Right ventricle myocardium inferior (tissue), 1 donor: ENCODE measurements at places on chromosomes 1 and 21.

GRCh38 chr1:196059210-196059609, 549.0 kb downstream of the KCNT2 start:
- no peak for DNase-seq

DNA sequence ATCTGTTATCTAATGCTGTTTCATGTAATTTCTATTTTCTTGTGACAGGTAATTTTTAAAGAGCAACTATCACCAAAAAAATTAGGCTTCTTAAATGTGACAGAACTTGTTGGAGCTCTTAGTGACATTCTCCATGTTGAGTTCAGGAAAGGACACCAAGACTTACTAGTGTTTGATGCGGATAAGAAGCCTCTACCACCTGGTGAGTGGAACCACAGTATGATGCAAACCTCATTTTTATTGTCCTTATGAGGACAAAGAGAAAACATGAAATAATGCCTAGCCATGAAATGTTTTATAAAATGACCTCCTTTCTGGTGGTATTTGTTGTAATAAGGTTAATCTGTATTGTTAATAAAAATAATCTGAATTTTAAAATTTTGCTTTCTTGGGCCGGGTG, 39.1 kb downstream of the TDRD5 start:
- DNase-seq, result no peak

- DNase-seq, result no peak
These were observed 30.7 kb downstream of the PGM1 start for GRCh38 chr1:63623952-63624351.

GRCh38 chr1:57072401-57073110, 106.7 kb upstream of the C8B start:
- DNase-seq, result no peak

- DNase-seq, result no peak
These were observed 600.7 kb upstream of the USP24 start for GRCh38 chr1:55815745-55816455.

DNA sequence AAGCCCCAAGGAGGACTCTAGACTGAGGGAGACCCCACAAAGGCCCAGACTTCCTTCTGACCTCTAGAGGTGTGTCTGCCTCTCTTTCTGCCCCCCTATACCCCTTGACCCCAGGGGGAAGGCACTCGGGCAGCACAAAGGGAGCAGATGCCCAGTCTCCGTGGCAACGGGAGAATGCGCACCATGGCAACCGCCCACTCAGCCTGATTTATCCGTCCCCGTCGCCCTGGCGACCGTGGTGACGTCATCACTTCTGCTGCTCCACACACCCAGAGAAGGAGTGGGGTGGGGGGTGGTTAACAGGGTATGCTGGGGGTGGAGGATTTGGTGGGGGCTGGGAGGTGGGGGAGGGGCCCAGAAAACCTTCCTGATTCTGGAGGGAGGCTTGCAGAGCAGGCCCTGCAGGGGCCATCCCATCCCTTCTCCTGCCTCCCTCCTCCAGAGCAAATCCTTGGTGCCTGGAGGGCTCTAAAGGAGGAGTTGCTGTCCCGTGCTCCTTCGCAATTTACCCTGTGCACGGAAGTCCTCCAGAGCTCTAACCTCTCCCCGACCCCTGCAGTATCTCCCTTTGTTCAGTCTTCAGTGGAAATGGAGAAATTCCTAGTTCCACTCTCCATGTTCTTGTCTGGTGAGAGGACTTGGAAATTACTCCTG, 6.3 kb downstream of the CELF3 start:
- DNase-seq, result no peak

DNA sequence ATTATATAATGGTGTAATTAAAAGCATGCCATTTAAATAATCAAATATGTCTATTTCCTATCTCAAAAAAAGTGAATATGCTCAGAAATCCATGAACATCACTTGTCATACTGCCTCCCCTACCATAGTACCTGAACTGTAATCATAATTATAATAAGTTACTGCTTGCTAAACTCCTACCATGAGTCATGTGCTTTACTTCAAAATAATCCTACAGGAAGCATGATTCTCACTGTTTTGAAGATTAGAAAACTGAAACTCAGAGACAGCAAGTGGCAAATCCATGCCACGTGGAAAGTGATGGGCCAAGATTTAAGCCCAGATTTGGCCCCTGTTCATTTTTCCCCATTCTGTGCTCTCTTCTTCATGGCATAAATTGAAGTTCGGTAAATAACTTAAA, 5.2 kb downstream of the LRRC7 start:
- no peak for DNase-seq
